ENCODE measurements at places on chromosomes 1 and 21.

- DNase-seq = no peak
Measured at GRCh38 chr1:41282679-41283317, 40.7 kb upstream of the SCMH1 start.

GRCh38 chr1:234570329-234571120, 39.5 kb downstream of the IRF2BP2 start:
- no peak for DNase-seq

DNA sequence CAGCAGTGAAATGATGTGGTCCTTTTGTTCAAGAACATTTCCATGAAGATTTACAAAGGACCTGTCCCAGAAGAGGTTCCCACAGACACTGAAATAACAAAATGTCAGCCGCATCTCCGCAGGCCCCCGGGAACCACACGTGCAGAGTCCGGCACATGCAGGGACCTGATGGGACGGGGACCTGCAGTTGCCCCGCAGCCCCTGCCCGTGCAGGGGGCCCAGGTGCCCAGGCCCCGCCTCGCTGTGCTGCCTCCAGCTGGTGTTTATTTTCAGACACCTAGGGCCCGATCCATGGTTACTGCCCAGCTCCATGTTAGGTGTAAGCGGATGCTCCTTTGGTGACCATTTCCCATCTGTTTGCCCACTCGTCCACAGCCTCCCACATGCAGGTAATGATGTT, 149.3 kb upstream of the ARHGEF16 start:
- DNase-seq = no peak

DNA sequence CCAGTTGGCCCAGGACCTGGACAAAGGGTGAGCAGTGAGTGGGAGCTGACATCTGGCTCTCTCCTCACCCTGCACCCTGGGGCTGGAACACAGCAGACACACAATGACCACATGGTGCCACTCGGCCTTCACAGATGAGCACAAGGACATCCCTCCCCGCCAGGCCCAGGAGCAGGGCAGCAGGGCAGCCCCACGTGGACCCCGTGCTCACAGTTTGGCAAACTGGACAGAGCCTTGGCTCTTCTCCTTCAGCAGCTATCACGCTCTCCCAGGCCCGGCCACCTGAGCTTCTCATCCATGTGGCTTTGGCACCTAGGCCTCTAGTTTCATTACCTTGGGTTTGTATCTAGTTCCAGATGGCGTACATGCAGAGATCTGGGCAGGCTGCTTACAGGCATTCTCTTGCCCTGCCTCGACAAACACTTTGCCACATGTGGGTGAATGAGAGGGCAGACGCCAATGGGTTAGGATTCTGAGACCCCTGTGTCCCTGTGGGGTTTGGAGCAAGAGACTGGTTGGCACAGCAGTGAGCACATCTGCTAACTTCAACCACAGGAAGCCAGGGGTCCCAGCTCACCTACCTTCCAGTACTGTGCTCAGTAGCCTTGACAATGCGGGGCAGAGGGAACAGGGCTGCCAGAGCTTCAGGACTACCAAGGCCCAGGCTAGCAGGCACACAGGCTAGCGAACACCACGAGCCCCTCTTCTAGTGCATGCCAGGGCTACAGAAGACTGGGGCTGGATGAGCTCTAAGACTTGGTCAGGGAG, 3.4 kb upstream of the PTPRF start:
- no peak for DNase-seq

- DNase-seq = no peak
Measured at GRCh38 chr1:109185357-109185756, 28.4 kb upstream of the SARS1 start.

- no peak for DNase-seq
Measured at GRCh38 chr1:16208270-16208987, 4.0 kb downstream of the ARHGEF19 start.

GRCh38 chr1:12135612-12136011, 31.2 kb upstream of the TNFRSF1B start:
- DNase-seq = no peak

DNA sequence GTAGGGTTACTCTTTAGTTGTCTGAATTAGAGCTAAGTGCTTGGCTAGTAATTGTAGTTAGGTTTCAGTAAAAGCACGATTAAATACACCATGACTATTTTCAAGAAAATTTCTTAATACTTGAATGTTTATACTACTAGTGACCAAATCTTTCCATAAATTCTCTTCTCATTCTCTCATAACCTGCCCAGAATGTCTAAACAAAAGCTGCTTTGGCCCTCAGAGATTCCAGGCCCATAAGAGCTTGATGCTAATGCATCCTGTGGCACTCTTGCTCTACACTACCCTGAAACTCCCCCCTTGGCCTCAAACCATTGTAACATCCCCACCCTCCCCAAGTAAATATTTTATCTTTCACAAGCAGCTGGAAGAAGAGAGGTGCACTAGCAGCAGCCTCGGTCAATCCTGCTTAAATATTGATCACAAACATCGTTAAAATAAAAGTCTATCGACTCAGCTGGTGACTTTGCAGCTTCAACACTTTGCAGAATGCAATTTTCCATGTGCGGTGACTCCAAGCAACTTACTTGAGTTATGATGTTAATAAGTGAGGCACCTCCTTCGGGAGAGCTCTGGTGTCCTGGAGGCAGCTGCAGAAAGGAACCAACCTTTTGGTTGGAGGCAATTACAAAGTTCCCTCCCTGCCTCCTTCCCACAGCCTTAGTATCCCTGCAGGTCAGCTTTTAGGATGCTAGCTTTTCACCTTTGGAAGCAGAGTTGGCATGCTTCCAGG, 315.6 kb upstream of the PLXNA2 start:
- no peak for DNase-seq

GRCh38 chr21:28751176-28751575, 241.5 kb downstream of the LTN1 start:
- DNase-seq = no peak

DNA sequence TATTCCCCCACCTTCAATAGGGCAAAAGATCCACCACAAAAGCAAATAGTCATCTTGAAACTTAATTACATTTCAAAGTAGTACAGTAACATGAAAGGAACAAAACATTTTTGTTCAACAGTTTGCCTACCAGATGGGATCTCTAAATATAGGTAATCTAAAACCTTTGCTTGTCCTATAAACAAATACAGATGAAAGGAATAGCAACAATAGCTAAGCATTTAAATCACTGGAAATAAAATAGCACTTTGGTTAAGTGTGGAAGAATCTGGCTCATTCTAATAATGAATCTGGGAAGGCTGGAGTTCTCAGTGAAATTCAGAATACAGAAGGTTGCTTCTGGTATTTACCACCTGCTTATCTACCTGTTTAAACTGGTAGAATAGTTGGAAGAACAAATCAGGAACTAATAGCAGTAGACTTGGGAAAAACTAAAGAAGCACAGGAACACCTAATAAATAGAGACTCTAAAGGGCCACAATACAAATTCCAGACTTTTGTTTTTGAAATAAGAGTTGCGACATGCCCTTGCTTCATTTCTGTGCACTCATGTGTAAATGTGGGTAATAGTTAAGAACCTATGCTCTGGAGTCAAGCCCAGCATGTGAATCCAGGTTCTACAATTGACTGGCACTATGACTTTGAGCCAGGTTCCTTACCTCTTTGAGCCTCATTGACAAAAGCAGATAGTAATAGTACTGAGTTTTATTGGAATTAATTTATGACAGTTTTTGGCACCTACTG, 2.3 kb upstream of the LYPLAL1 start:
- DNase-seq = no peak

- DNase-seq = no peak
Measured at GRCh38 chr1:89605692-89606091, 27.2 kb upstream of the LRRC8C start.

DNA sequence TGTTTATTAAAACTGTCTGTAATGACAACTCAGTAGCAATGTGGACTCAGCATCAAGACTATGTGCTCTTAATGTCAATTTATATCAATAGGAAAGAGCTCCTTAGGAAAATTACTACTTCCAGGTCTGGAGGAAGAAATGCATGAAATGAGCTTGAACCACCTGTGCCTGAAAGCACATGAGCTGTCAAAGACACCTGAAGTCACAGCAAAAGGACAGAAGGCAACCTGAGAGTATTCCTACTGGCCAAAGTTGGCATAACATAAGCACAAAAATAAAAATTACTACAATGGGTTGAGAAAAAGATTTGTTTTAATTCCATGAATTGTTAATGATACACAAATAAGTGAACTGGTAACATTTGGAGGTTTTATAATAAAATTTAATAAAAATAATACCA, 13.4 kb upstream of the KRTAP7-1 start:
- DNase-seq = no peak

DNA sequence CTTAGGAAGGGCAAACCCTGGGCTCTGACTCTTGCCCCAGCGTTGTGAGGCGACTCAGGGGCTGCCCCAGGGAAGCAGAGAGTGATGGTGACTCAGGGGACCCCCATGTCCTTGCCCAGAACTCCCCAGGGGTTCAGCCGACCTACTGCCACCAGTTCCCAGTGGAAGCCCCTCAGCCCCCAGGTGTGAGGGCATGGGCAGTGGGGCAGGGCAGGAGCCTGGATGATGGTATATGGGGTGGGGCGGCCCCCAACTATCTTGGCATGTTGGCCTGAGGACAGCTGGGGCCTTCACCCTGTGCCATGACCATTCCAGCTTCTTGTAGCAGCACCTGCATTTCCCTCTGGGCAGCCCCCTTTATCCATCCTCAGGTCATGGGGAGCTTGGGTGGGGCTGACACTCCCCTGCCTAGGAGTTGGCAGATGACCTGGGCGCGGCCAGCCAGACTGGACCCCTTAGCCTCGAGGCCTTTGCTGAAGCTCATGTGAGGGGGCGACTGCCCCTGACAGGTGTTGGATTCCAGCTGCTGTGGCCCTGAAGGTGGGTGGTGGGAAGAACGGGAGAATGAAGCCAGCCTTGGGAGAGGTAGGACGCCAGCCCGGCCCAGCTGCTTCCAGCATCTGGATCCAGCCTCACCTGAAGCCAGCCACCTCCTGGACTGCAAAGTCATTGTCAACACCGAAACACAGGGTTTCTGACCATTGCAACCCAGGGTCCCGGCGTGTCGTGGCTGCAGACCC, 1.8 kb upstream of the FNDC10 start:
- no peak for DNase-seq

DNA sequence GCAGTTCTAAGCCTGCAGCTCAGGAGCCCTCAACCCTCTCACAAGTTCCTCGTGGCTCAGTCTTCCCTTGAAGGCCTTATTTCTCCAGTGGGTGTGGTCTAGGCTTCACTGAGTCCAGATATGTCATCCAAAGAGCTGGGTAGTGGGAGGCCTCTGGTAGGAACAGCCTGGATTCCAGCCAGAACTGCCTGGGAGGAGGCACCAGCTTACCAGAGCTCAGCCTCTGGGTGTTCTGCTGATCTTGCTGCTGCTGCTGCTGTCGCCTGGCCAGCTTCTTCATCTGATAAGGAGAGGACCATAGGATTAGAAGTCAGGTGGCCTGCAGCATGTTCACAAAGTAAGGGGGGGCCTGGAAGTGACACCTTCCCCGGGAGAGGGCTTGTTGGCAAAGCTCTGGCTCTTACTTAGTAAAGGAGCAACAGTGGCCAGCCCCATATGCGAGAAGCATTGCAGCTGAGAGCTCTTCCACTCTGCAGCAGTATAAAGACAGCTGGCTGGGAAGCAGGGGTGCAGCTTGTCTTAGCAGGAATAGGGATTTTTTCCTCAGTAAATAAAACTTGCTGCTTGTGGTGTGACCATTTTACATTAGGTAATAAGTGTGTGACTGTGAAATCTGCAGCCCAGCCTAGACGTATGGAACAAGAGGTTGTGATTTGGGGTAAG, 148.5 kb downstream of the LMX1A start:
- DNase-seq = no peak

DNA sequence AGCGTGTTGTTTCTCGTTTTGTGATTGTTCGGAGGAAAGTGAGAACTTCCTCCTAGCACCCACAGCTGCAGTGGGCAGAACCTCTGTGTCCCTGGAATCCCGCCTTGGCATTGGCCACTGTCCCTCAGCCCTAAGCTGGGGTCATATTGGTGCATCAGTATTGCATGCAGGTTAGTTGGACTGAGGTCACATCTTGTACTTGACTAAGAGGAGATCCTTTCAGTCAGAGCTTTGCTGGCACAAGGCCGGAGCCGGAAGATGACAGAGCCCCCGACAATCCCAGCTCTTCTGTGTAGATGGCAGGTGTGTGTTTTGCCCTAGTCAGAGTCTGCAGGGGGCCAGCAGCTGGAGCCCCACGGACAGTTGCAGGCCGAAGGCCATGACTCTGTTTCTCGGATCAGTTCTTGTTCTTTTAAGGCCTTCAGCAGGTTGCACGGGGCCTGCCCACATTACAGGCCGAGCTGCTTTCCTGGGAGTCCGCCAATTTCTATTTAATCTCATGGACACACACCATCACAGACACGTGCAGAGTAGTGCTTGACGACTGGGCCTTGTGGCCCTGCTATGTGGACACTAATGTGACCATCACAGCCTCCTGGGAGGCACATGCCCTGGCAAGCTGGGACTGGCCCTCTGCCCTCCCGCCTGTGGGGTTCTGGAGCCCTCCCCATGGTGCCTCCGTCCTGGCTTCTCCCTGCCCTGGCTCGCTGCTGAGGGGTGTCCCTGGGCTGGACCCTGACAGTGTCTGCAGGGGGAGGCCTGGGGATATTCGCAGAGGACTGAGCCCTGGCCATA, 14.9 kb downstream of the SNAP47 start:
- no peak for DNase-seq

DNA sequence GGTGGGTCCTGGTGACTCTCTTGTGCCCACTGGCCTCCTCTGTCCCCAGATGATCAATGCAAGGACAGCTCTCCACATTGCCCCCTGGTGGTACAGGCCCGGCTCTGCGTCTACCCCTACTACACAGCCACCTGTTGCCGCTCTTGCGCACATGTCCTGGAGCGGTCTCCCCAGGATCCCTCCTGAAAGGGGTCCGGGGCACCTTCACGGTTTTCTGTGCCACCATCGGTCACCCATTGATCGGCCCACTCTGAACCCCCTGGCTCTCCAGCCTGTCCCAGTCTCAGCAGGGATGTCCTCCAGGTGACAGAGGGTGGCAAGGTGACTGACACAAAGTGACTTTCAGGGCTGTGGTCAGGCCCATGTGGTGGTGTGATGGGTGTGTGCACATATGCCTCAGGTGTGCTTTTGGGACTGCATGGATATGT, 10.8 kb downstream of the ADAMTSL4 start:
- DNase-seq = no peak

DNA sequence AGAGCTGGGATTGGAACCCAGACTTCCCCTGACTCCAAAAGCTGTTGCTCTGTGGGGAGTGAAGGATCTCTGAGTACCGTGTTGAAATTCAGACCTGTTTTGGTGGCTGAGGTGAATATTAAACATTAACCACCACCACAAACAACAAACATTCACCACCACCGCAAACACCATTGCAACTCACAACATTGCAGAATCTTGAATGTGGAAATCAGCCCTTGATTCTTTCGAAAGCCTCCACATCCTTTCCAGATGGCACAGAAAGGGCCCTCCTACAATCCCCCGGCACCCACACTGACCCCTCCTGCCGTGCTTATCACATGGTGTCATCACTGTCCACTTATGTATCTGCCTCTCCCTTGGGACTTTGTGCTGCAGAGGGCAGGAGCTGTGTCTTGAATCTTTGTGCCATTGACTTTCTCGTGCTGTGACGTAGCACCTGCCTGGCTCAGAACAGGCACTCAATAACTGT, 1.4 kb downstream of the CDA start:
- no peak for DNase-seq
